ENCODE measurements at places on chromosomes 11 and 22.

DNA sequence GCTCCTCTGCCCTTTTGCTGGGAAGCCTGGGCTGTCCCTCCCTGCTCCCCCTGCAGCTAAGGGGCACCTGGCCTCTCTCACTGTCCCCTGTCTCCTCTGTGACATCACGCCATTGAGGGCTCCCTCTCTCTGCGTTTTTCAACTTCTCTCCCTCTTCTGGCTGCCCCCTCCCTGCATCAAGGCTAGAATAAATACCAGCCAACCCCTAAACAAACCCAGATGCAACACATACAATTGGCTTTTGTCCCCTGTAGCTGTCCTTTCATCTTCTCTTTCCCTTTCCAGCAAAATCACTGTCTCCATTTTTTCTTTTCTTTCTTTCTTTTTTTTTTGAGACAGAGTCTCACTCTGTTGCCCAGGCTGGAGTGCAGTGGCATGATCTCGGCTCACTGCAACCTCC lies 3.3 kb upstream of the MIEF1 start:
- no peak for DNase-seq

GRCh38 chr11:88064097-88064705 lies 111.0 kb downstream of the RAB38 start:
- DNase-seq = no peak

- no peak for DNase-seq
Observed at GRCh38 chr22:32650553-32651345, 150.8 kb upstream of the TIMP3 start.

DNA sequence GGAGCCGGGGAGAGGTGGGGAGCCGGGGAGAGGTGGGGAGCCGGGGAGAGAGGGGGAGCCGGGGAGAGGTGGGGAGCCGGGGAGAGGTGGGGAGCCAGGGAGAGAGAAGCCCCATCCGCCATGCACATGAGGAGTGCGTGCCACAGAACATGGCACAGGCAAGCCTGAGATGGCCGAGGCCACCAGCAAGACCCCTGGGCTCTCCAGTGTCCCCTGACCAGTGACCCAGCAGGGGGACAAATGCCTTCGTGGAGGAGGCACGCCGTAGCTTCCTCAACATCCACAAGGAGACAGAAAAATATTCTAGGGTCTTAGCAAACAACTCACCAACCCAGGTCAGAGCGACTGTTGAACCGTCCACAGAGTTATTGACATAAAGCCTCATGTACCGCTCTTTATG lies 618.8 kb downstream of the TBC1D22A start:
- DNase-seq = no peak

GRCh38 chr22:20786536-20786979 lies 12.6 kb downstream of the SERPIND1 start:
- no peak for DNase-seq

DNA sequence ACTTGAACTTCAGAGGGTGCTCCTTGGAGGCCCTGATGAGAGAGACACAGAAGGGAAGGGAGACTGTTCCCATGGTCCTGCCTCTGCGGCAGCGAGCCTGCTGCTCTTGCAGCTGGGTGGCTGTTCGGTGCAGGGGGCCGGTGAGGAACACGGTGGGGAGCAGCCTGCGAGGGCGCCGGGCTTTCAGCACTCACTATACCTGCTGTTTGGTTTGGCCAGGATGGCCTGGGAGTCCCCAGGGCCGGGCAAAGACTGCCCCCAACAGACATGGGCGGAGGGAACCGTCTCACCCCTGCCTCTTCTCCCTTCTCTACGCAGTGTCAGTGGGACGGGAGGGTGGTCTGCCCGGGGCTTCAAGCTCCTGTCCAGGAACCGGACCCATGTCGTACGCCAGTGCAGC lies 58.0 kb upstream of the PRODH start:
- DNase-seq = no peak

DNA sequence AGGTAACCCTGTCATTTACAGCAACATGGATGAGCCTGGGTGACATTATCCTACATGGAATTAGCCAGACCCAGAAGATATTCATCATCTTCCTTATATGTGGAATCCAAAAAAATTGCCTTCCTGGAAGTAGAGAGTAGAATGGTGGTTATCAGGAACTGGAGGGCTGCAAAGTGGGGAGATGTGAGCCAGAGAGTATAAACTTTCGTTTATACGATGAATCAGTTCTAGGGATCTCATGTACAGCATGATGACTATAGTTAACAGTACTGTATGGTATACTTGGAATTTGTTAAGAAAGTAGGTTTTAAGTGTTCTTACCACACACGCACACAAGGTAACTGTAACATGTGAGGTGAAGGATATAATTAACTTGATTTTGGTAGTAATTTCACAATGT lies 79.1 kb downstream of the TBC1D22A start:
- no peak for DNase-seq

DNA sequence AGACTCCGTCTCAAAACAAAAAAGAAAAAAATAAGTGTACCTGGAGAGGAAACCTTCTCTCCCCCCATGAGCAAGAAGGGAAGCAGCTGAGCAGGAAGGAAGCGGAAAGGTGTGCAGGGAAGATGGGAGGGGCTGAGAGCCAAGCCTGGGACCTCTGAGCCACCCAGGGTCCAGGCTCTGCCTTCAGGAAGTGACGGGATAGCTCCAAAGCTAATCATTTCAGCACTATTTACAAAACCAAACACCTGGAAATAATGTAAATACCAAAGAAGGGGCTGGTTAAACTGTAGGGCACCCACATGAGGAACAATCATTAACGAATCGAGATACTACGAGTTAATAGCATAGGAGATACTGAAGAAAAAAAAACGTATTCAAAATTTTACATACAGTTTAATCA lies 27.9 kb downstream of the ARRB1 start:
- DNase-seq = no peak

- DNase-seq = peak; percentile 35
Observed at GRCh38 chr11:96259134-96259830, 83.7 kb downstream of the MAML2 start.

DNA sequence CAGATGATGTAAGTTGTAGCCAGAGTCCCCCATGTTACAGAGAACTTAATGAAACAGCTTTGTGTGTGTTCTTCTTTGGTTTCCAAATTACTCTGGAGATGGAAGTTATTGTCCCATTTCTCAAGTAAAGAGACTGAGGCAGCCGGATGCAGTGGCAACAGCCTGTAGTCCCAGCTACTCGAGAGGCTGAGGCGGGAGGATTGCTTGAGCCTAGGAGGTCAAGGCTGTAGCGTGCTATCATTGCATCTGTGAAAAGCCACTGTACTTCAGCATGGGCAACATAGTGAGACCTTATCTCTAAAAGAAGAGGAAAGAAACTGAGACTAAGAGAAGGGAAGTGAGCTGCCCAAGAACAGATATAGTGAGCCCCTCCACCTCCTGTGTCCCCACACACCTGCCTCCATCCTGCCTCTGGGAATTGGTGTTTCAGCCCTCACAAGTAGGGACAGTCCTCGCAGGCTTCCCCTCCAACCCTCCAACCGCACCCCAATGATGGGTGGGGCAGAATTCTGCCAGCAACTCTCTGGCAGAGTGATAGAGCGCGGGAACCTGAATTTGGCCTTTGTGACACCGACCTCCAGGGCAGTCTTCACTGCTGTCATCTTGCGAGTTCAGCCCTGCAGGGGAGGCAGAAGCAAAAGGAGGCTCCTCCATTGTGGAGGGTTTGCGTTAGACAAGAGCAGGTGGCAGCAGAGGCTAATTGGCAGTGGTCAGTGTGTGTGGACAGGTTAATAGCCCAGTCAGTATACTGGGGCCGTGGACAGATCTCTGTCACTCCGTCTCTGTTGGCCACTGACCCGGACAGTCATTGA lies 1.6 kb downstream of the PDXP start:
- DNase-seq = peak; percentile 46

DNA sequence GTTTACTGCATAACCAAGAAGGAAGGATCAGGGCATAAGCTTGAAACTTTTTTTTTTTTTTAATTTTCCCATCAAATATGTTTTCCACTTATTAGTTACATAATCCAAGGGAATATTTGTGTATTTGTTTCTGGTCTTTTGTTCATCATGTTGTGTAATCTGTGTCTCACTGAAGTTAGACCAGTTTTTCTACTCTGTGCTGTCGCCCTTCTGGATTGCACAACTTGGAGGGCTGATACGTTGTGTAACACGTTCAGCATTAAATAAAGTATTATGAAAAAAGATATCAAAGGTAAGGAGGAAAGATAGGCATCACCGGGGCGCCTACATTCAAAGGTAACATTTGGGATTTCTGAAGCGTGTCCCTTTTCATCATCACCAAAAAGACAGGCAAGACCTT lies 3.3 kb upstream of the E2F8 start:
- DNase-seq = no peak

DNA sequence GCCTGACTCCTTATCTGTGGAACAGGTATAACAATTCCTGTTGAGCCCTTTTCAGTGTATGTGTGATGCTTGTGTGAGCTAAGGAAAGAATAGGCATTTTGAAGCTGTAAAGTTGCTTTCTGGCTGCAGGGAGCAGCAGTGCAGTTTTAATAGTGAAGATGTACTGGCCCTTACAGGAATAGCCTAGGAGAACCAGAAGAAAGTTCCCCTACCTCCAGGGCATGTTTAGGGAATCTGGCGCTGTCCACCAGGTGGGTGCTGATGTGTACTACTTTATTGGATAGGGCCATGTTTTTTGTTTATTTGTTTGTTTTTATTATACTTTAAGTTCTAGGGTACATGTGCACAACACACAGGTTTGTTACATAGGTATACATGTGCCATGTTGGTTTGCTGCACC lies 11.5 kb downstream of the BMAL1 start:
- DNase-seq = no peak

DNA sequence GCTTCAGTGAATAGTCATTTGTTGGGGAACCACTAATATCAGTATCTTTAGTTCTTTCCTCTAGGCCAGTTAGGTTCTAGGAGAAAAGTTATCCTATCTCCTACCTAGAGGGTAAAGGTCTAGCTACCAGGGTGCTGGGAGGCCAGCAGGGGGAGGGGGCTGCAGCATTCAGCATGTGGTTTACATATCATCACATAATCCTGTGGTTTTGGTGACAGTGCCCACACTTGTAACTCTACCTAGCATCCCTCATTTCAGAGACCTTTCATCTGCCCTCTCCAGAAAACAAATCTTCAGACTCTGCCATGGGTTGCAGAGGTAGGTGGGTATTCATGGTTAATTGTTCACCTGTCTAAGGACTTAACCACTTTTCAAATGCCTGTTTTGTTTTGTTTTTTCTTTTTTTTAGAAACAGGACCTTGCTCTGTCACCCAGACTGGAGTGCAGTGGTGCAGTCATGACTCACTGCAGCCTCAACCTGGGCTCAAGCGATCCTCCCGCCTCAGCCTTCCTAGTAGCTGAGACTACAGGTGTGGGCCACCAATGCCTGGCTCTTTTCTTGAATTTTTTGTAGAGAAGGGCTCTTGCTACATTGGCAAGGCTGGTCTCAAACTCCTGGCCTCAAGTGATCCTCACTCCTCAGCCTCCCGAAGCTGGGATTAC lies 146.8 kb downstream of the ENTHD1 start:
- DNase-seq = no peak

- DNase-seq = no peak
Observed at GRCh38 chr11:6587360-6587953, 16.0 kb downstream of the RRP8 start.

DNA sequence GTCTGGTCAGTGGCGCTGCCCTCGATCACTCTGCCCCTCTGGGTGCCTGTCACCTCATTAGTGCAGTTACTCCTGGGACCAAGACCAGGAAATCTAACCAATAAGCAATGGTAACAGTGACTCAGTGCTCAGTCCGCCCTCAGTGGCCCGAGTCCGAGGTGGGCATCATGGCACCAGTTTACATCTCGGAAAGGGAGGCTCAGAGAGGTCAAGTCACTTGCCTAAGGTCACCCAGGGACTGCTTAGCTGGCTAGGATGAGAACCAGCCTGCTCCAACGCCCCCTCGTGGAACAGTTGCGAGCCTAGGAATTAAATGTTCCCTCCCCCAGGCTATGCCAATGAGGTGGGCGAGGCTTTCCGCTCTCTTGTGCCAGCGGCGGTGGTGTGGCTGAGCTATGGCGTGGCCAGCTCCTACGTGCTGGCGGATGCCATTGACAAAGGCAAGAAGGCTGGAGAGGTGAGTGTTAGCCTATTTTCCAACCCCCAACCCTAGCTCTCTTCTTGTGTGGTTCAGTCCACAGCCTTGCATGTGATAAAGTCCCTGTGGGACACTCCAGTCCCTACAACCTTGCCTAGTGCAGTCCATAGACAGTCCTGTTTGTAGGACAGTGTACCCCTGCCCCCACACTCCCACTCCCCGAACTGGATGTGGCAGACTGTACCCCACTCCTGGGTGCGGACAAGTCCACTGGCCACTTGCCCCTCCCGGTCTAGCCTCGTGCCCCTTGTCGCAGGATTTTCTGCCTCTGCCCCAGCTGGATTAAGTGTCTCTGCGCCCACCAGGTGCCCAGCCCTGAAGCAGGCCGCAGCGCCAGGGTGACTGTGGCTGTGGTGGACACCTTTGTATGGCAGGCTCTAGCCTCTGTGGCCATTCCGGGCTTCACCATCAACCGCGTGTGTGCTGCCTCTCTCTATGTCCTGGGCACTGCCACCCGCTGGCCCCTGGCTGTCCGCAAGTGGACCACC lies 1.1 kb downstream of the MTFP1 start:
- DNase-seq = peak; percentile 94

- no peak for DNase-seq
Observed at GRCh38 chr11:10823152-10823579, 14.4 kb upstream of the EIF4G2 start.

- DNase-seq = no peak
Observed at GRCh38 chr11:16169541-16169940, 186.8 kb downstream of the SOX6 start.

DNA sequence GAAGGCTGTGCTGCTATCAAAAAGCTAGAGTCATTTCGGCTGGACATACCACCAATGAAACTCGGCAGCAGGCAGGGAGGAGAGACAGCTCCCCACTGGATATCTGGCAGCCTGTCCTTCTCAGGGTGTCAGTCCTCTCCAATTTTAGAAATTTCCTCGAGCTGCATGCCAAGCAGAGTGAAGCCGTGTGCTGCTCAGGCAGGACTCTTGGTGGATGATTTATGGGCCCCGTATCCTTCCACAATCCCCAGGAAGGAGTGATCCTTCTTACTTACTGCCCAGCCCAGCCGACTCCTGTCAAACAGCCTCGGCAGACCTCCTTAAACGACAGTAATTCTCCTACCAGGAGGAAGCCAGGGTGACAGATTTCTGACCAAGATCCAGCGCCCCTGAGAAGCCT lies 410.4 kb downstream of the TENM4 start:
- no peak for DNase-seq

Measured in NAMALWA (cell line).